ENCODE measurements at places on chromosomes 3 and 15.

GRCh38 chr3:175255698-175256097, 396.6 kb downstream of the NAALADL2 start:
- no peak for DNase-seq

GRCh38 chr3:169146866-169147237, 516.7 kb downstream of the MECOM start:
- no peak for DNase-seq

GRCh38 chr3:28916713-28917499, 364.0 kb upstream of the RBMS3 start:
- DNase-seq, result no peak

GRCh38 chr3:134449951-134450350, 35.8 kb downstream of the ANAPC13 start:
- DNase-seq, result no peak

GRCh38 chr3:131147534-131147933, 120.9 kb downstream of the NEK11 start:
- DNase-seq, result no peak

DNA sequence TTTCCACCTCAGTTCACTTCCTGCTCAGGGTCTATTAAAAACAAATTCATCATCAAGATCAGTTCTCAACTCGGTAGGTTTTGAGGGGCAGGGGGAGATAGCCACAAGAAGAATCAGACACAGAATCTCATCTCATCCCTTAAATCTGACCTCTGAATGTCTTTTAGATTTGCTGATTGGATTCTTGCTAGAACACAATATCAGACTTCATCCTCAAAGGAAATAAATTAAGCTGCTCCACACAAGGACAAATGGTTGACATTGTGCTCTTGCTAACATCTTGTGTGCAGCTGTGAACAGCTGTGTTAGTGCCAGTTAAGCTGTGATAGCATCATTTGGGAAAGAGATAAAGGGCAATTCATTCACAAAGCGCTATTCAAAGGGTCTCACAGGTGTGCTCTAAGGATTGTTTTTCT, 184.0 kb upstream of the ADAMTS9 start:
- no peak for DNase-seq

- DNase-seq, result no peak
Observed at GRCh38 chr3:79326642-79327041, 441.2 kb downstream of the ROBO1 start.

DNA sequence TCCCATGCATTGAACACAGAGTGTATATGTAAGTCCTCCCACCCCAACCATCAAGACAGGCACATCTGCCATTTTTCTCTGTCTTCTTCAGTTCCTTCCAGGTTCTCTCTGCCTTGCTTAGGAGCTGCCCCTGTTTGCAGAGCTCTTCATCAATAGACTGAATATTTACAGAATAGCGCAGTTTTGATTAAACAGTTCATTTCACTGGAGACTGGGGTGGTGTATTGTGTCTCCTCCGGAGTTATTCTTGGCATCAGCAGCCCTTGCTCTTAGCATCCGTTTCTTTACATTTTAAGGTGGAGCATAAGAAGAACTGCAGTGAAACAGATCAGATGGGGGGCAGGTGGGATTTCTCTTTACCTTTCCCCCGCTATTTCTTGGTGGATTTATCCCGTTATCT, 87.7 kb downstream of the LIPC start:
- no peak for DNase-seq

DNA sequence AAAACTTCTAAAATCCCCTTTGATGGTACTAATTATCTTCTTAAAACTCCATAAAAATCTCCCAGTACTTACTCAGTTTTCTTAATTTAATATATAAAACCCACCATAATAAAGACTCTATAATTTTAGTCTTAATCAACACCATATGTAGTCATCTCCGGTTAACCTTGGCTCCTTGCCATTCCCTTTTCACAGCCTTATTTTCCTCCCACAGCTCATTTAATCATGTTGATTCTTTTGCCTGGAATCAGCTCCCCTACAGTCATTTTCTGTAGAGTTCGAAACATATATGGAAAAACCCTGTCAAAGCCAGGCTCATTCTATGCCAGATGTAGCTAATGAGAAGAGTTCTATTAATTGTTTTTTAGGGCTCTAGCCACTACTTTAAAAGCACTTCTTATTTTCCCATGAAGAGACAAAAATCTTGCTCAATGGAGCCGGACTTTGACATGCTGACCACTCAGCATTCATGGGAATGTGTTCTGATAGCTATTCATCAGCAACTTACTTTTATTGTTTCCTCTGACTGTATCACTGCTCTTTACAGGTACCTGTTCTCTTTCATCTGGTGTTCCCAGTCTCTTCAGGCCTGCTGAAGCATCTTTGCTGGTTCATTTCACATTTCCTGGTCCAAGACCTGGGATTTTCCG, 573.4 kb downstream of the NAALADL2 start:
- no peak for DNase-seq

DNA sequence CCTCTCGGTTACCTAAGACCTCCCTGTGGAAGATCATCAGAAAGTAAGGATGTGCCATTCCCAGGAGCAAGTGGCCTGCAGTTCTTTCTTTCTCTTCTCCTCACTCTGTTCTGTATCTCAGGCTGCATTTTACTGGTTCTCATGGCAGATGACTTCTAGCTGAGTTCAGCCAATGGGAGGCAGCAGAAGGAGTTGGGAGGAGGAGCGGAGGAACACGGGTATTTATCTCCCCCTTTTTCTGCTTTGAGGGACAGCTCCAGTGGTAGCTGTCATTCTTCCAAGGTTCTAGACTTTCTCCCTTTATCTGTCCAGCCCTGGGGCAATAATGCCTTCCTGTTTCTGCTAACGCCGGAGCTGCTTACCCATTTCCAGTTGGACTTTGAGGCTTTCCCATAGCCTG, 339.9 kb downstream of the NR2F2 start:
- DNase-seq, result no peak

DNA sequence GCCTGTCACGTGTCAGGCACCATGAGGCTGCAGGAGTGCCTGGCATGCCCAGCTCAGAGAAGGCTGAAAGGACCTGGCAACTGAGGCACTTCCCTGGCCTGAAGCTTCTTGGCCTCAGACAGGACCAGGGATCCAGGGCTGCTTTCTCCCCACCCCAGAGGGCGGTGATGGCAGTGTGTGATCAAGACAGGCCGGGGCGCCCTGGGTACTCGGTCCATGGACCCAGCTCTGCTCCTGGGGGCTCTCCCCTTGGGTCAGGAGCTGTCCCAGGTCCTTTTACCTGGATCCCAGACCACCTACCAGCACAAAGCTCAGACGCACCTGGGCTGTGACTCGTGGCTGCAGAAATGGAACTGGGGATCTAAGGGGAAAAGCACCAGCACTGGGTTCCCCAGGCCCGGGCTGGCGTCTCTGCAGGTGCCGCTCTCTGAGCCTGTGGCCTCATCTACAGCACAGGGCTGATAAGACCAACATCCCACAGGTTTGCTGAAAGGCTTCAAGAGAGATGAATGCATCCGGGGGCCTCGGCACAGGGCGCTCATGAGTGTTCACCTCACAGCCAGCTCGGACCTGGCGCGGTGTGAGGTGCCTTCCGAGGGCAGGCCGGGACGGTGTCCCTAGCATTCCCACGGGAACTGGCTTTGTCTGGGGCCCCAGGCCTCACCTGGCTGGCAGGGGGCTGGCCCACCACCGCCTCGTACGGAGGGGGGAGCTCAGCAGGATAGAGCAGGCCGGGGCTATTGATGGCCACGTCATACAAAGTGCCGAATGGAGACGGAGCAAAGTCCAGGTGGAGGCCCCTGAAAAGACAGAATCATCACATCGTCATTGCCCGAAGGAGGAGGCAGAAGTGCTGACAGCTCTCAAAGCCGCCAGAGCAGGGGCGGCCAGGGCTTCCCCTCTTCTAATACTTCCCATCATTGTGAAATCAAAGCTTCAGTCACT, 133.6 kb downstream of the NSMCE3 start:
- no peak for DNase-seq

GRCh38 chr15:75810874-75811498, 32.3 kb upstream of the UBE2Q2 start:
- DNase-seq, result no peak

GRCh38 chr15:34890424-34890823, 79.1 kb downstream of the AQR start:
- DNase-seq, result no peak

GRCh38 chr3:143216709-143217182, 97.2 kb downstream of the CHST2 start:
- no peak for DNase-seq

GRCh38 chr3:98553753-98554152, 22.0 kb downstream of the GPR15 start:
- DNase-seq, result no peak

GRCh38 chr3:53577506-53577905, 83.1 kb downstream of the CACNA1D start:
- no peak for DNase-seq
